ENCODE measurements at places on chromosomes 3 and 15.

- DNase-seq: no peak
These were observed 40.7 kb downstream of the FSTL1 start for GRCh38 chr3:120410116-120410515.

DNA sequence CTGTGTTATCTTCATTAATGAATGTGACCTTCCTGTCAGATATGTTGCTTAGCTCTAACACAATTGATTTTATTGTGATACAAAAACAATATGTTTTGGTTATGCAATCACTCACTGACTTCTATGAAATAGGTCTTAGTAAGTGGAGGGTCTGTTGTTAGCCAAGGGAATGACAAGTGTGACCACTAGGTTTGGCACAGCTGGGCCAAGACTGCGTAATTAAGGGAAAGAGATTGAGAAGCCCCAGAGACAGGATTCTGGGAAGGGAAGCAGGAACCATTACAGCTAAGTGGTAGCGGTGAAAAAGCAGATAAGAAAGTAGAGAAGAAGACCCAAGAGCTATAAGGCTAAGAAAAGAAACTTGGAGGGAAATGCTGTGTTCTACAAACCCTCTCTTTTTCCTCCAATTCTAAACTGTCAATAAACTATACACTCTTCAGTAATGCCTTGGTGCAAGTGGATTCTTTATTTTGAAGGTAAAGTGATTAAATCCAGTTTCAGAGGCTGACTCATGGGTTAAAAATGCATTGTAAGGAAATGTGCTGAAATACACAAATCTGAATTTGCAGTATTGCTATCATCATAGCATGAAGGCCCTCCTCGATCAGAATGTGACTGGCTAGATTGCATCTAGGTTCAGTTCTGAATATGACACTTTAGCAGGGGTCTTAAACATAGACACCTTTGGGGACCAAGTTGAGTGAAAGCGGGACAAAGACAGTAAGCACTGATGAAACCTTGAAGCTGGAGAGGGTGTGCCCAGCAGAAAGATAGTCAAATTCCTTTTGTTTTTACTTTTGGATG lies 26.1 kb downstream of the KCNMB2 start:
- DNase-seq: peak; percentile 53

GRCh38 chr3:121330634-121331033 lies 215.2 kb downstream of the POLQ start:
- DNase-seq: no peak

DNA sequence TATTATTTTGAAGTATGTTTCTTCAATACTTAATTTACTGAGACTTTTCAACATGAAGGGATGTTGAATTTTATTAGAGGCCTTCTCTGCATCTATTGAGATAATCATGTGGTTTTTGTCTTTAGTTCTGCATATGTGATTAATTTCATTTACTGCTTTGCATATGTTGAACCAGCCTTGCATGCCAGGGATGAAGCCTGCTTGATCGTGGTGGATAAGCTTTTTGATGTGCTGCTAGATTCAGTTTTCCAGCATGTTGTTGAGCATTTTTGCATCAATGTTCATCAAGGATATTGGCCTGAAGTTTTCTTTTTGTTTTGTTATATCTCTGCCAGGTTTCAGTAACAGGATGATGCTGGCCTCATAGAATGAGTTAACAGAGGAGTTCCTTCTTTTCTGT lies 134.4 kb downstream of the RSRC1 start:
- DNase-seq: no peak

DNA sequence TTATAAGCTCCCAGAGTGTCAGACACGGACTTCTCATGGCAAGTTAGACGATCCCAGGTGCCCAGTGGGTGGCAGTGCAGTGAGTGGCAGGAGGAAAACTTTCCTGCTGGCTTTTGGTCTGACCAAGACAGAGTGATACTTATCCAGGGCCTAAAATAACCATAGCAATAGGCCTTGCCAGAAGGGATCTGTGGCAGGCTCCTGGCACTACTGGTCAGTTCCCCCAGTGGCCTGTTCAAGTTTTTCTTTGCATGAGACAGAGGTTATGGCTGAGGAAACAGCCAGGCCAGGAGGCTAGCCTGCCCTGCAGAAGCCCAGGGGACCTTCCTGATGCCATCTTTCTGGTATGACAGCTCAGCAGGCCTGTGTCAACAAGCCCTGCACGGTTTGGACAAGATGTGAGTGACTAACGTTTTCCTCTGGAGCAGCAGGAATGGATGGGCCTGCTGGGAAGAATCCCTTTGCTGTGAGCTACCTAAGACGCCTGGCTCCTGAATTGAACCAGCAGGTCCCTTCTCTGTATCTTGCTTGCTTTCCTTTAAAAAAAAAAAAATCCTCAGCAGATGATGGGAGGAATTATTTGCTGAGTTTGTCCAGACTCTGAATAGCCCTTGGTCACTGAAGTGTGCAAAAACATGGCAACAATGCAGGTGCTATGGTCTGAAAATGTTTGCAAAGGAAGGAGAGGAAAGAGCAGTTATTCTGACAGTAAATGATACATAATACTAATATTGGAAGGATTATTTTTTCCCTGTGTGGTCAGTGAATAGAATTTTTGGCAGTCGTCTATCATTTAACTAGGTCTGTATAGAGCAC lies 18.0 kb downstream of the SCG5 start:
- DNase-seq: peak; percentile 87

- no peak for DNase-seq
These were observed 257.7 kb downstream of the VGLL3 start for GRCh38 chr3:86733257-86733656.

- no peak for DNase-seq
These were observed 847.6 kb downstream of the TBL1XR1 start for GRCh38 chr3:176349706-176350105.

GRCh38 chr3:181292984-181293383 lies 303.4 kb upstream of the DNAJC19 start:
- DNase-seq: peak; percentile 65

GRCh38 chr15:79101866-79102581 lies 11.4 kb upstream of the RASGRF1 start:
- no peak for DNase-seq

GRCh38 chr3:68878322-68878721 lies 54.0 kb downstream of the TAFA4 start:
- DNase-seq: peak; percentile 19

- no peak for DNase-seq
These were observed 22.3 kb upstream of the P2RY13 start for GRCh38 chr3:151351648-151352047.

GRCh38 chr15:67024314-67024997 lies 40.9 kb upstream of the SMAD3 start:
- peak; percentile 95 for DNase-seq

DNA sequence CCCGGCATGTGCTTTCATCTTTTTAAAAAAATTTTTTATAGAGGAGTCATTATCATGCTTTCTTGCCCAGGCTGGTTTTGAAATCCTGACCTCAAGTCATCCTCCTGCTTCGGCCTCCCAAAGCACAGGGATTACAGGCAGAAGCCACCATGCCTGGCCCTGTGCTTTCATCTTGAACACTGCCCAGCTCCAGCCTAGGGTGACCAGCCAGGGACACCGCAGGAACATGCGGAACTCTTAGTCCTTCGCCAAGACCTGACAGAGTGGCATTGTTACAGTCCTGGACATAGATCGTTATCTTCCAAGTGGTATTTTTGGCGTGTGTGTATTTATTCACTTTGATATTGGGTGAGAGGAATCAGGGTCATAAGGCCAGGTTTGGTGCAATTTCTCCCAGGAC lies 7.9 kb upstream of the FURIN start:
- no peak for DNase-seq

GRCh38 chr15:51087513-51087912 lies 7.2 kb downstream of the TNFAIP8L3 start:
- DNase-seq: no peak

DNA sequence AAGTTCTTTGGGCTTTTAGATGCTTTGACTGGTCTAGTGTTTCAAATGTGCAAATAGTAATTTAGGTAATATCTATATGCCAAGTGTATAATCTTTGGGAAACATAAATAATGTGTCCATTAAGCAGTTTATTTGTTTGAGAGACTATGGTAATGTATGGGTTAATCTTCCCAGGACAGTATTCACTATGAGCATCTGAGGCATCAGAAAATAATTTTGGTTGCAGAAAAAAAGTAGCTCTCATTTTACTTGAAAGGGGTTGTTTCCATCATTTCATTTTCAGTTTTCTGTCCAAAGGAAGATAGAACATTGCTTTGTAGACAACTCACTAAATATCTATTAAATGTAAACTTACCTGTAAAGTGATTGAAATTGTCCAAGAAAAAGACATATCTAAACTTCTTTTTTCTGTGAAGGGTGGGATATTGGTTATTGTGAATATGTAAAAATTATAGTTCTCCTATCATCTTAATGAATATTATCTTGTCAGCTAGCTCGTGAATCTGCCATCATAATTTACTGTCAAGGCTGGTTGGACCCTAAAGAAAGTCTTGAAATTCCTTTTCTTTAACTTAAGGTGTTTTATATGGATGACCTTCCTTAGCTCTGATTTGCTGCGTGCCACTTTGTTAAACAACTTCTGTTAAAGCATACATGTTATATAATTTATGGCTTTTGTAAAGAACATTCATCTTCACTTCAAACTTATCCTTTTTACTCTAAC lies 108.8 kb downstream of the EPHA3 start:
- peak; percentile 17 for DNase-seq
